BJ (cell line): ENCODE measurements at places on chromosomes 2 and 18.

- no peak for DNase-seq
Measured at GRCh38 chr2:136736236-136736635, 29.1 kb upstream of the THSD7B start.

GRCh38 chr2:197247083-197247482 lies 63.5 kb downstream of the ANKRD44 start:
- DNase-seq, result no peak

DNA sequence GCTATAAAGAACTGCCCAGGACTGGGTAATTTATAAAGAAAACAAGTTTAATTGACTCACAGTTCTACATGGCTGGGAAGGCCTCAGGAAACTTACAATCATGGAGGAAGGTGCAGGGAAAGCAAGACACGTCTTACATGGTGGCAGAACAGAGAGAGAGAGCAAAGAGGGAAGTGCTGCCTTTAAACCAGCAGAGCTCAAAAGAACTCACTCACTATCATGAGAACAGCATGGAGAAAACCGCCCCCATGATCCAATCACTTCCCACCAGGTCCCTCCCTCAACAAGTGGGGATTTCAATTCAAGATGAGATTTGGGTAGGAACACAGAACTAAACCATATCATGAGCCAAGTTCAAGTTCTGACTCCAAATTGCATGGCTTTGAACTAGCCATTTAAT lies 62.8 kb upstream of the PPP1CB start:
- DNase-seq, result no peak

GRCh38 chr2:173044686-173045085 lies 31.0 kb upstream of the MAP3K20 start:
- DNase-seq, result no peak

DNA sequence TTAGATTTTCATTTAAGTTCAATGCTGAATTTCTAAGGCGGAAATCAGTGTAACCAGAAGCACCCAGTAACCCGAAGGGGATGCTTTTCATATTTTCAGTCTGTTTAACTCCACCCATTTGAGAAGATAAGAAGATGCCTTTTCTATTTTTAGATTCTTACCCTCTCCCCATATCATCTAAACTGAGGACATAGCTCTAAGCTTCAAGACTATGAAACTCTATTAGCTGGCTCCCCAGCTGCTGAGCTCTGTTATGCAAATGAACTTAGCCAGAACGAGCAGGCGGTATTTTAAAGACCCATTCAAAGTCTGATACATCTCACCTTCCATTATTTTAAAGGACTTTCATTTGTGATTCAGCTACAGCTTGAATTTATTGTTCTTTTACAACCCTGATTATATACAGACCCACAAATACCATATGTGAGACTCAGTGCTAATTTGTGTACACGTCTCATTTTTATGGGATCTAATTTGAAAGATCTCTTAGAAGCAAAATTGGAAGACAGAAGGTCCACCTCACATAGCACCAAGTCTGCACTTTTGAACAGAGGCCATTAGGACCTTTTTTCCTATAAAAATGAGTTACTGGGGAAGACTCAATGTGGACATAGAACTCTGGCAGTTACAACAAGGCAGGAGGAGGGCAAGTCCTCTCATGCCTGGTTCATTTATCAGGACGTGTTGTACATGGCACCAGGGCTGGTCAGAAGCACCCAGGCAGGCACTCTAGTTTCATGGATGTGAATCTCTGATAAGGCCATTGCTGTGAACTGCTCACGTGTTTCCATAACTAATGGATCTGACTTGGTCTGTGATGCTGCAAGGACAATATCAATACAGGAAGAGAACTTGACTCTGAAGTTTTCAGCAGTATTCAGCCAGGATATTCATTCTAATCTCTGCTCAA lies 16.3 kb downstream of the CDC42EP3 start:
- DNase-seq, result no peak

DNA sequence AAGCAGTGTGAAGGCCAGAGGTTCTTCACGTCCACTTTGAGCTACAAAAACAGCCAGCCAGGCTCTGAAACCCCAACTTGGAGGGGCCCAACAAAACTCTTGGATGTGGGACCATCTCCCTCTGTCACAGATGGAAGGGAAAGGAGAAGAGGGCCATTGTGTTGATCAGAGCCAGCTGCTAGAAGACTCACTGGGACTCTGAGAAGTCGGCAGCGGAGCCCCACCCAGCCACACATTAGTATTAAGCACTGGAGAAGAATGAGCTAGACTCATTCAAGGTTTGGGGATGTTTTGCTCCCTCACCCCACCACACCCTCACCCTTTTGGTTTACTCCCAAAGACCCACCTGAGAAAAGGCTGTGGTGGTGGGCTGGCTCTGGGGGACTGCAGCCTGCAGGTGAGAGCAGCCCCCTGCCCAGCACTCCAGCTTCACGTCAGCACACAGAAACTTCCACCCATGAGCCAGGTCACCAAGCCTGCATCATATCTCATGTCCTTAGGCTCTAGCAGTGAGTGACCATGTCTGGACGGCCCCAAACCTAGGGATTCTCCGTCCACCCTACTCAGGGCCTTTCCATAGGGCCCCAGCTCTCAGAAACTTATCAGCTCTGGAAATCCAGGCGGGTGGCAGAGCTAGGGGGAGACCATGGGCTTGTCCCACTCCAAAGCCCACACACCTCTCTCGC lies 12.6 kb downstream of the TEX51 start:
- DNase-seq, result no peak

GRCh38 chr2:109381327-109381820 lies 232.4 kb downstream of the SEPTIN10 start:
- DNase-seq, result no peak

DNA sequence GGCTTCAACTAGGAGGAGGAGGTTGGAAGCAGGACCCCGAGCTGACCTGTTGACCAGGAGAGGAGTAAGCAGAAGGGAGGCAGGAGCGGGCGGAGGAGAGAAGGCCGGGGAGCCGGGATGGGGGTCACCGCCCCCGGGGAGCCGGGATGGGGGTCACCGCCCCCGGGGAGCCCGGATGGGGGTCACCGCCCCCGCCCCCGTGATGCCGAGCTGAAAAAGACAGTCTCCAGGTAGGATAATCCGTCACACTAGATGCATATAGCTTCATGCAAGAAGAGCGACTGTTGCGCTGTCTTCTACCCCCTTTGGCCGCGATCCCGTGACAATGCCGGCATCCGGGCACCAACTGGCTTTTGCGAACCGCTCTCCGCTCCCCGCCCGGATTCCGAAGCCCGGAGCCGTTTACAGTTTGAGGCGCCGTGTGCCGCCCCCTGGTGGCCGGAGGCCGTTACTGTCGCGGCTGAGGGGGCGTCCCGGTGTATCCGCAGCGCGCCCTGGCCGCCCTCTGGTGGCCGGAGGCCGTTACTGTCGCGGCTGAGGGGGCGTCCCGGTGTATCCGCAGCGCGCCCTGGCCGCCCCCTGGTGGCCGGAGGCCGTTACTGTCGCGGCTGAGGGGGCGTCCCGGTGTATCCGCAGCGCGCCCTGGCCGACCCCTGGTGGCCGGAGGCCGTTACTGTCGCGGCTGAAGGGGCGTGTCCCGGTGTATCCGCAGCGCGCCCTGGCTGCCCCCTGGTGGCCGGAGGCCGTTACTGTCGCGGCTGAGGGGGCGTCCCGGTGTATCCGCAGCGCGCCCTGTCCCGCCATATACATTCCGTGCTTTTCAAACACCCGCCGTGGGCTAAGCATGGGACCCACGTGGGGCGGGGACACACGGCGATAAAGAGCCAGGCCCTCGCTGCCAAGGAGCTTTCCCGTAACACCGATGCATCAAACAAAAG lies 89.6 kb downstream of the ACTR3 start:
- no peak for DNase-seq

DNA sequence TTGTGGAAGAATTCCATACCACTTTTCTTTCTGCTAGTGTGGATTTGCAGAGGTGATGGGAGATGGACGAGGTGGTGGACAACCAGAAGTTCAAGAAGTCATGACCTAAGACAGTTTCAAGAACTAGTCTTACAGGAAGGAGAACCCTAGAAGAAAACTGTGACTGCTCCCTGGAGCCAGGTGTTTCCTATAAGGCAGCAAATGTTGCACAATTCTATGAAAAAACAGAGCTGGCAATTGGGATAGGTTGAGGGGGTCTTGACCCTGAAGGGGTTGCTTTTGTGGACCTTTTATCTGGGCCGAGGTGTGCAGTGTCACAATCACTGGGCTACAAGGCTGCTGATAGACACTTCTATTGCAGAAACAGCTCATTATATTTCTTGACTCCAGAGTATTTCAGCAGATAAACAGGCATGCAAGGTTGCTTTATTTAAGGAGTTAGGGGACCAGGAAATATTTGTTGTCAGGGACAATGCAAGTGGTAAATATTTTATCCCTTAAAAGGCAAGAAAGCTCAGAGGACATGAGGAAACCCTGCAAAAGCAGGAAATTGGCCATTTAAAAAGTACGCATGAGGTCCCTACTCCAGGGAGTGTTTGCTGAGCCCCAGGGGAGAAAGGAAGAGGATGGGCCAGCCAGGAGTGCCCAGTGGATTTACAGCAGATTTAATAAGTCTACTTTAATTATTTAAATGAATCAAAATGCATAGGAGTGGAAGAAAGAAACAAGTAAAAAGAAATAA lies 22.9 kb downstream of the APCDD1 start:
- DNase-seq, result no peak

DNA sequence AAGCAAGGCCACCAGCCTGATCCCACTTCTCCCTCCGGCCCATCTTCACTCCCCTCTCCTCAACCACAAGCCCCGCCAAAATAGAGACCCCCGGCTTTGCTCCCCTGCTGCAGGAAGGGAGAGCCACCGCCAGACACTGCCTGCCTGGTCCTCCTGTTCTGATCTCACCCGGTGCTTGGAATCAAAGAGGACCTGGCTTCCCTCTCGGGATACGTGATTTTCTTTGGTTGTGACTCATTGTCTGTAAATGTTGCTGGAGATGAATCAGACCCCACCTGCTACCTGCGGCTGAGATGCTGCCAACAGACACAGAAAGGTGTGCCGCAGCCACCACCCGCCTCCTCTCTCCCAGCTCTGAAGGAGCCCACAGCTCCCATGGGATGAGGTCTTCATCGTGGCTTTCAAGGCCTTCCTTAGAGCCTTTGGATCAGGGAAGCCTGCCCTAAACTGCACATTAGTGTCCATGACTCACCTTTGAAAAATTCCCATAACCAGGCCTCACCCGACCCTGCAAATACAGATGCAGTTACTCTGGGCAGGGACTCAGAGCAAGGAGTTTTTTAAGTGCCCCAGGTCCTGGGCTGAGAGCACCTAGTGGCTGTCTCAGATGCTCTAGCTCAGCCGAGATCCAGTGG lies 79.4 kb upstream of the ZNF532 start:
- DNase-seq, result peak; percentile 79

DNA sequence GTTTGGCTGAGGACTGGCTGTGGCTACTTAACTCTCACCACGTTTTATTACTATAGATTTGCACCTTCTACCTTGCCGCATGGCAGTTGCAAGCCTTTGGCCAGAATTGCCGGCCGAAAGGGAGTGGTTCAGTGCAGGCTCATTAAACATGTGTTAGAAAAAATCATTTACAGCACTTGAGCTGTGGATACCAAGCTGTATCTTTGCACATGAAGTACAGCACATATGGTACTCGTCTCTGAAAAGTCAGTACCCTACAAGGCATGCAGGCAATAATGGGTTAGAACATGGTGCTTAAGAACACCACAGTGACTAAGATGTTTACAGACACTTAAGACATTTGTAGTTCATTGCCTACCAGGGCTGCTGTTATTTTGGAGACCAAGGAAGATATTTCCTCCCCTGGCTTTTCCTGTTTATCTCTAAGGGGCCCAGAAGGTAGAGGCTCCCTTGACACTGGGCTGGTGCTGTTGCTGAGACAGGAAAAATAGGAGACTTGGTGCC lies 103.1 kb downstream of the ZNF532 start:
- DNase-seq, result no peak

GRCh38 chr18:23138471-23138870 lies 3.2 kb downstream of the CABLES1 start:
- DNase-seq, result no peak

DNA sequence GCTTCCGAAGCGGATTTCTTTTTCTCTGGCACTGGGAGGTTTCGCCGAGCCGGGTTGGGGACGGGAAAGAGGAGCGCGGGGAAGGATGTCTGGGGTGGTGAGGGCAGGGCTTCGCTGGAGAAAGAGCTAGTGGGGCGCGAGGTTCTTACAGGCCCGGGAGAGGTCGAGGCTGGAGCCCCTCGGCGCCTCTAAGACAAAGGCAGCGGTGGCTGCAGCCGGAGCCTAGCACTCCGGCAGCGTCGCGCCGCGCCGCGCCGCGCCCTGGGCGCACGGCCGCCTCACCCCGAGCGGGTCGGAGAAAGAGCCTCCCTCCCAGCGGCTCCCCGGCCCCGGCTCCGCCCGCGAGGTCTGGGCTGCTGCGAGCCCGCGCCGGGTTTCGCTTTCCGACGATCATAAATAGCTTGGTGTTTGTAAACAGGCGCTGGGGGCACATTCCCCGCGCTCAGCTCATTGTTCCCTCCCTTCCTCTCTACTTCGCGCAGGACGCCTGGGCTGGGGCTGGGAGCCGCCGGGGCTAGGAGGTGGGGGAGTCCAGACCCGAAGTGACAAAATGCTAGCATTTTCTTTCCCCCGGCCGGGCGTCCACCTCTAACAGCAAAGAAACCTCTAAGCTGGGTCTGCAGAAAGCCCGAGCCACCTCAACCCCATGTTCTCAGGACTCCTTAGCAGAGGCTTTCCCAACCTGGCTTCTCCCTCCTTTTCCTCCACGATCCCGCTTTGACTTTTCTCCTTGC lies 813 bp upstream of the MEIS1 start:
- no peak for DNase-seq

GRCh38 chr2:21195326-21195725 lies 71.6 kb downstream of the TDRD15 start:
- no peak for DNase-seq

- no peak for DNase-seq
Measured at GRCh38 chr2:201507725-201508124, 56.2 kb downstream of the STRADB start.

- no peak for DNase-seq
Measured at GRCh38 chr2:85662899-85663593, 5.0 kb downstream of the SFTPB start.

DNA sequence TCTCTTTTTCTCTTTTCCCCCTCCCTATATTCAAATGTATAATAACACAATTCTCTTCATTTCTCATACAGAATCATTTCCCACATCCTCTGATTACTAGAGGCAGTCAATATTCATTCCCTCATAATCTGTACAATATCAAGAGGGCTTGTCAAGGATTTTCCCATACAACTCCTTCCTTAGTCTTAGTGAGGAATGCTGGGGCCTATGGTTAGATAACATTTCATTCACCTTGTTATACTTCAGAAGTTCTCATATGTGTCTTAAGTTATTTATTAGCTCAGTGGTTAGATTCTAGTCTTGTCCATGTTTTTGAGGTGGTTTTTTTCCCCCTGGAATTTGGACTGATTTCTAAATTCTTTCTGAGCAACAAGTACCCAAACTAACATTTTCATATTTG lies 289.5 kb downstream of the PDE11A start:
- DNase-seq, result no peak

GRCh38 chr2:31347750-31348149 lies 66.8 kb downstream of the XDH start:
- DNase-seq, result peak; percentile 85

- no peak for DNase-seq
Measured at GRCh38 chr18:77316641-77317040, 67.0 kb downstream of the GALR1 start.

DNA sequence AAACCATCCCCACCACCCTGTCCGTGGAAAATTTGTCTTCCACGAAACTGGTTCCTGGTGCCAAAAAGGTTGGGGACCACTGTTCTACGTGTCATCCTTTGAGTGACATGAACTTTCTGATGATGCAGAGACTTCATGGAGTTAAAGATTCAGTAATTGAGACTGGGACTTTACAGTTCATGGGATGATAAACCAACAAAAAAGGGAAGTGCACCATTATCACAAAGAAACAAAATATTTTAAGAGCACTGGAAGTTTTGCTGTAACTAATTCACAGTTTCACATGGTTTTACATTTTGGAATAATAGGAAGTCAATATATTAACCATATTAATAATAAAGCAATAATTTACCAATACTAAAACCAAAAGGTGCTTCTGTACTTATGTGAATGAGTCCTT lies 126.8 kb downstream of the AQP4 start:
- DNase-seq, result no peak
